CD4-positive, alpha-beta T cell treated with Interleukin-4 for 4 hours (primary cell): ENCODE measurements at places on chromosomes 12 and 14.
A peak's percentile ranks its signal among the peaks of the same experiment; 100 is the strongest.

GRCh38 chr12:64086946-64087345 lies 135.2 kb downstream of the KICS2 start:
- DNase-seq = no peak

DNA sequence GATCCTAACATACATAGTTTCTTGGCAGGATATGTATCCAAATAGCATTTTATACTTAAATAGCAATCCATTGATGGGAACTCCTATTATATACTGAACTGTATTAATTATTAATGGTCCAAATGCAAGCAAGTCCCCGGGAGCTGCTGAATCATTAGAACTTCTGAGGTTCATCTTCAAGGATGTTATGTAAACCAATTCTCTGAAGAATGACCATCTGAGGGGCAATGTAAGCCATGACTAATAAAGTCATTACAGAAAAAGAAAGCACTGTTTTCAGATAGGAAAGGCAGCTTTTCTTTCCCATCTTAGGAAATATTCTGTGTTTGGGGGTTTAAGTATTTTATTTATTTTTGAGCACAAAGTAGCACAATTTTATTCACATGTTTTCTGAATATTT lies 166.1 kb upstream of the SLC16A7 start:
- no peak for DNase-seq

DNA sequence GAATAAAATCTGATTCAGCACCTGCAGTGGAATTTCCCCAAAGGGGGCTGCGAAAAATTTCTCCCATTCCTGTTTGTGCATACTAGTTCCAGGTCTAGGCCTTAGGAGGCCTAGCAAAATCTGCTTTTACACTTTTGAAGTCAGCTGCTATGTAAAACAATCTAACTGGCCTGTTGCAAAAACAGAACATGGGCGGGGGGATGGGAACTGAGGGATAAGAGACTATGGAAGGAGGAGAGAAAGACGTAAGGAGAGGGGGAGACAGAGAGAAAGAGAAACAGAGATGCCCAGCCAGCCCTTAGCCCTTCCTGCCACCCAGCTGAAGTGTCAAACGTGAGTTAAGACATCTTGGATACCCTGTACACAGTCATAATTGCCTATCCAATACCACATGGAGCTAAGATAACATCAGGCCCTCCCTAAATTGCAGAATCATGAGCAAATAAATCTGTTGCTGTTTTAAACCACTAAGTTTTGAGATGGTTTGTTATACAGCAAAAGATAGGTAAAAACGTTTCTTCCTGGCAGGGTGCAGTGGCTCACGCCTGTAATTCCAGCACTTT lies 45.6 kb downstream of the SPTLC2 start:
- DNase-seq = no peak

DNA sequence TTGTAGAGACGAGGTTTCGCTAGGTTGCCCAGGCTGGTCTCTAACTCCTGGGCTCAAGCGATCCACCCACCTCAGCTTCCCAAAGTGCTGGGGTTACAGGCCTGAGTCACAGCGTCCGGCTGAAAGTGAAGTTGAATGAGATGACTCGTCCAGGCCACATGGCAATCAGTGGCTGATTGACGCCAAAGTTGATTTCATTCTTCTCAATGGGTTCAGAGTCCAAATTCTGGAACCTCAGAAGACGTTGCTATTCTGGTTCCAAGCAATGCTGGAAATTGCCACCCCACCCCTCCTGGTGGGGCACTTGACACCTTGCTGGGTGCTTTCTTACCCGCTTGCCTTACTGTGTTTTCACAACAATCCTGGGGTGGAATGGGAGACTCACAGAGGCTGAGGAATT lies 14.9 kb downstream of the ABCB9 start:
- no peak for DNase-seq

DNA sequence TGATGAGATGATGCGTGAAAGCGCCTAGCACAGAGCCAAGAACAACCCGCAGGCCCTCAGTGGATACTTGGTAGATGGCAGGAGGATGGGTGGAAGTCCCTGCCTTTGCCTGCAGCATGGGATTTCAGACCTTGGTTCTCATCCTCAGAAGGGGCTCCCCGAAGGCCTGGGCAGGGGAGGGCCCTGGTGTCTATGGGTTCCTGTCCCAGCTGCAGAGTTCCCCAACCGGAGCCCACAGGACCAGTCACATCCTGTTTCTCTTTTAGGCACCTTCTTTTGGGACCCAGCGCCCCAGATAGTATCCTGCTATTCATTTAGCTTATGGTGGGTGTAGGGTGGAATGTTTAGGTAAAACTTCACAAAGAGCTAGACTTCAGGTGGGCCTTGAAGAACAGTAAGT lies 55.5 kb downstream of the CALM1 start:
- no peak for DNase-seq

DNA sequence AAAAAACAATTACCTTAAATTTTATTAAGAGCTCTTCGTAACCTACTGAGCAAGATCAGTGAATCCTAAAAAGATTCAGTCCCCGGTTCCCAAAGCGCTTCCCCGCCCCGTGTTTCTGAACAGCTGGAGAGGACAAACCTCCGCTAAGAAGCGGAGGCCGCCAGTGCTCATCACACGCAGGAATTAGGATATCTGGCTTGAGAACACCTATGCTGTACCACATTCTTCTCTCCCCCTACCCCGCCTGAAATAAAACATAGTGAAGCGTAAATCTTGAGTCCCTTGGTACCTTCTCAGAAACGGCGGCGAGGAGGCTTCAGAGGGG lies 774 bp upstream of the WDR20 start:
- DNase-seq = no peak

GRCh38 chr14:65476273-65476941 lies 63.9 kb downstream of the FUT8 start:
- DNase-seq = no peak

DNA sequence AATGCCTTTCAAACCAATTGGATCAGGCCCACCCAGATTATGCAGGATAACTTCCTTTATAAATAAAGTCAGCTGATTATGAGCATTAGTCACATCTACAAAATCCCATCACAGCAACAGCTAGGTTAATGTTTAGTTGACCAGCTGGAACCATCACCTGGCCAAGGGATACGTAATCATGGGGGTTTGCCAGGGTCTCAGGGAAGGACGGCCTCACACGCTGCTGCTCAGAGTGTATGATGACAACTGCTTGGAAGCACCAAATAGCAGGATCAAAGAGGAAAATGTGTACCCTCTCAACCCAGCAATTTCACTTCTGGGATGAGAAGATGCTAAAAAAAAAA lies 162.6 kb downstream of the SLC15A4 start:
- DNase-seq = no peak

GRCh38 chr14:76767681-76768656 lies 6.7 kb downstream of the VASH1 start:
- DNase-seq = peak; percentile 89

- DNase-seq = no peak
Measured at GRCh38 chr12:12819752-12820311, 6.7 kb downstream of the DDX47 start.

DNA sequence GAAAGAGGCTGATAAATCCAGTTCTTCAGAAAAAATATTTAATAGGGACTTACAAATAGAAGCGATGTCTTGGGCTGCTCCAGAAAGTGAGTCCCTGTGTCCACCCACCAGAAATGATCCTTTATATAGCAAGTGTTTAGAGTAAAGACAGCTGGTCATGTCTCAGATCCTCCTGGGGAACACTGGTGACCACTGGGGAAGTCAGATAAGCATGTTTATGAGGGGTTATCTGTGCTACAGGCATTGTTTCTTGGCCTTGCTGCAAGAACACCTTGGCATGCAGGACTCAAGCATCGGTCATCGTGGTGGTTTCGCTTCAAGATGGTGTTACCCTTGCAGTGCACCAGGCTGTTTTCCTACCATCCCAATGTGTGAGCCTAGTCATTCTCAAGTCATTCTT lies 27.2 kb downstream of the CPM start:
- DNase-seq = no peak

GRCh38 chr14:69399750-69400149 lies 1.3 kb downstream of the SLC39A9 start:
- no peak for DNase-seq

- DNase-seq = no peak
Measured at GRCh38 chr12:113463746-113464451, 7.8 kb downstream of the LHX5 start.

GRCh38 chr12:94207849-94208621 lies 59.7 kb downstream of the PLXNC1 start:
- DNase-seq = peak; percentile 66

DNA sequence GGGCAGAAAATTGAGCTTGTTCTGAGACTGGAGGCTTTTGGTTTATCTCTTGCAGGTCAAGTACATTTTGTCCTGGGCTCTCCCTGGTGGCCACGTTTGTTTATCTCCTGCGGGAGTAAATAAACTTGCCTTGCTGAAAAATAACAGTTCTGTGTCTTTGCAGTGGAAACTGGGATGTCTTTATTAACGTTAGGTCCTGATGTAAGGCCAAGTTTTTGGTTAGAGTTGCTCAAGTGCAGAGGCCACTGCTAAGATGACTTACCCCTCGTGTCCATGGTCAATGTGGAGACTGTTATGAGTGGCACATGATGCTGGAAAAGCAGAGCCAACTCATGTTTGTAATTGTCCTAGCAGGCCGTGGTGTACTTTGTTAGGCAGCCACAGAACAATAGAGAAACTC lies 3.8 kb downstream of the PTPN11 start:
- DNase-seq = no peak

- no peak for DNase-seq
Measured at GRCh38 chr14:33696165-33696564, 254.7 kb downstream of the EGLN3 start.
